ENCODE measurements at places on chromosomes 11 and 22.

DNA sequence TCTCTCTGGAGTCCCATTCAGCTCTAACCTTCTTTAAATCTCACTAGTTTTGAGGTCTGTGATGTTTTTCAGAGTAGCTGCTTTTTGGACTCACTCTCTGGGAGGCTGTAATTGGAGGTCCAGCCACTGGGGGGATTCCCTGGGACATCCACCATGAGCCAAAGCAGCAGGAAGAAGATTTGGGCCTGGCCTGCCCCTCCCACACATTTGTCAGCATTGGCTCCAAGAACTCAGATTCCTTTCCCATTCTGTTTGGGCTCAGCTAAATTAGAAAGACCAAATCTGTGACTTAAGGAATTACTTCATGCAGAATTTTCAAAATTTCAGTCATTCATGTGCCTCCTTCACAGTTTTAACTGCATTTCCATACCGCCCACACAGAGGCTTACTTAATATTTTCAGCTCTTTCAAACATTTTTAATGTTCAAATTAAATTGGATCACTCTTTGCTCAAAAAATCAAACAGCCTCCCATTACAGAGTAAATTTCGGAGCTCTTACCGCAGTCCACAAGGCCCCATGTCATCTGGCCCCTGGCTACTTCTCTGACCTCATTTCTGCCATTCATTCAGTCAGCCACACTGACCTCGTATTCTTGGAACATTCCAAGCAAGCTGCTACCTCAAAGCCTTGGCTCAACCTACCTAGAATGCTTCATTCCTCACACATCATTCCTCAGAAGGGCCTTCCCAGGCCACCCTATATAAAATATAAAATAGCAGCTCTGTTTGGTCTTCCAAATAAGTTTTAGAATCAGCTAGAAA lies 54.5 kb upstream of the RRAS2 start:
- no peak for DNase-seq

GRCh38 chr22:37354261-37354660 lies 72.0 kb downstream of the CYTH4 start:
- no peak for DNase-seq

- no peak for DNase-seq
These were observed 8.3 kb downstream of the SREBF2 start for GRCh38 chr22:41841085-41841712.

DNA sequence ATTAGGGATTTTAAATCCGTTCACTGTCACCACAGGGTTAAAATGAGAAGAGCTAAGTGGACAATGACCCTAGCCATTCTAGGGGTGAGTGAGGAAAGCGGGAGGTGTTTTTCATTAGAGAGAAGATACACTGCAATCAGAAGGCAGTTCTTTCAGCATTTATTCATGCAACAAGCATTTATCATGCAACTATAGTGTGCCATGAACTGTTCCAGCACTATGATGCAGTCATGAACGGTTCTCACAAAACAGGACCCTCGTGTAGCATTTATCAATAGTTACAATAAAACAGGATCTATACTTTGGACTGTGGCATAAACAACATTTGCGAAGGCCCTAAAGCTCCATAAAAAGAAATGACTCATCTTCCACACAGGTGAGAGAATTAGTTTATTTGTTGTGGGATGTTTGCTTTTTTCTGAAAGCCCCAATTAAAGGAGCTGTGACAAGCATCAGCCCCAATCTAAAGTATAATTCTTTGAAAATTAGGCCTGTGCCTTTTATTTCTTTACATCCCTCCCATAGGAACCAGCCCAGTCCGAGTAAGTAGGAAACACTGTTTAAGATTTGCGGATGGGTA lies 51.5 kb downstream of the PAMR1 start:
- no peak for DNase-seq

DNA sequence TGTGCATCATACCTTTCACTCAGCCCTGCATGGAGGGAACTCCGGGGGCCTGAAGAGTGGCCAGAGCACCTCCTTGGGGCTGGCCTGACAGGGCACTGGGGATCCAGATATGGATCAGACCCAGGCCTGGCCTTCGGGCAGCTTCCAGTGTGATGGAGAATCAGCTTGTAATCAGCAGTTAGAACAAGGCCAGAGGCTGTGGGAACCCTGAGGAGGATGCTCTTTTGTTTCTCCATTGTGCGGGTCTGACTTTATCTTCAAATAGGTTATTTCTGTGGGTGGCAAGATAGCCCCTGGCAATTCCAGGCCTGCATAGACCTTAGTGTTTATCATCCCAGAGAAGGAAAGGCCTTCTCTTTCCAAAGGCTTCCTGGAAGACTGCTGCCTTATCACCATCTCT lies 12.3 kb downstream of the DGAT2 start:
- no peak for DNase-seq

DNA sequence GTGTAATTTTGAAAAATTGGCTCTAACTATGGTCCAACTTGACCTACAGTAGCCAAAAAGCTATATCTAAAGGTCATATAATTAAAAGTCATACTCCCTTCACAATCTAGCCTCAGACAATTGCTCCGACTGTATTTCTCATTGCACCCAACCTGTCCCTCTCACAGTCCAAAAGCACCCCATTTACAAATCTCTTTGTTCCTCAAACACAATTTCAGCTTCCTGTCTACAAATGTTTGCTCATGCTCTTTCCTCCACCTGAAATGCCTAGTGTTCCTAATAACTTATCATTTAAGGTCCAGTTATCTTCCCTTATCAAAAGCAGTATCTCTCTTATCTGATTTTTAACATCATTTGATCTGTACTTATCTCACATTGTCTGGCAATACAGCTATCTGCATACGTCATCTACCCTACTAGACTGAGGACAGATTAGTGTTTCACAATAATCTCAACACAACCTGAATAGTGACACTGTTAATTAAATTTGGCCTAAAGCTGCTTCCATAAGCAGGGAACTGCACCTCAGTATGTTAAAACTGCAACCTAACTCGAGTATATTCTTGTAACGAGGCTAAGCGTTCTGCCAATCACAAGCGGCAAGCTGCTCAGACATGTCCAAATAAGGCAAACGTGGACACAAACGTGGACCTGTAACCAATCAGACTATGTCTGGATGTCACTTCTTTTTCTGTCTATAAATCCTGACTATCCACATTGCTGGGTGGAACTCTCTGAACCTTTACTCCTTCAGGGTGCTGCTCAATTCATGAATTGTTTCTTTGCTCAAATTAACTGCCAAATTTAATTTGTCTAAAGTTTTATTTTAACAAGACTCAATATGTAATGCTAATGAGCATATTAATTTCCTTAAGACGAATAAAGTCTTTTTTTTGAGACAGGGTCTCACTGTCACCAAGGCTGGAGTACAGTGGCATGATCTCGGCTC lies 15.9 kb downstream of the PICALM start:
- DNase-seq: no peak

DNA sequence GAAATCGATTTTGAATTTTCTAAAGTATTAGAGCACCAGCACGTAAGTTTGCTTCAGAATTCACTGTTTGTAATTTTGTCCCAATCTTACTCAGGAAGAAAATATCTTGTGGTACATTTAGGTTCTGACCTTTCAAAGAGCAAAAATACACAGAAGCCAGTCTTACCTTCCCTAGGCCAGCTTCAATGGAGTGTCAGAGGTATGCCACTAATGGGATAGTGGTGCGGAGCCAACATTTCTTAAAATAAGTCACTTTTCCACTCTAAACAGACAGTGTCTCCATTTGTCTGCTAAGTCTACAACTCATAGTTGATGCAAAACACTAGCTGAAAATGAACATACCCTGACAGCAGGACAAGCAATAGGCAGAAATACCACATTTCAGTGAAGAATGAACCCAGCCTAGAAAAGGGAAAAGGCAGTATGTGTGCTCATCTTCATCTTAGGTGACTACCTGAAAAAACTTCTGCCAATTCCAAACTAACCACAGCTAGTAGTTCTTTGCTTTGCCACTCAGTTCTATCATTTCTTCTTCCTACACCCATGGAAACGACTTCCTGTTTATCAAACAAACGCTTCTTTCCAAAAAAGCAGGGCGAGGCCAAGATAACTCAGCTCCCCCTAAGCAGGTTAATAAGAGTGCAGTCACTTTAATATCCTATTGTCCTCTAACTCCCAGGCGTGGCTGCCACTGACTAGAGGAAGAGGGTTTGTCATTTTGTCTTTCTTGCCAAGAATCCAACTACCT lies 94.0 kb upstream of the APOA1 start:
- no peak for DNase-seq

DNA sequence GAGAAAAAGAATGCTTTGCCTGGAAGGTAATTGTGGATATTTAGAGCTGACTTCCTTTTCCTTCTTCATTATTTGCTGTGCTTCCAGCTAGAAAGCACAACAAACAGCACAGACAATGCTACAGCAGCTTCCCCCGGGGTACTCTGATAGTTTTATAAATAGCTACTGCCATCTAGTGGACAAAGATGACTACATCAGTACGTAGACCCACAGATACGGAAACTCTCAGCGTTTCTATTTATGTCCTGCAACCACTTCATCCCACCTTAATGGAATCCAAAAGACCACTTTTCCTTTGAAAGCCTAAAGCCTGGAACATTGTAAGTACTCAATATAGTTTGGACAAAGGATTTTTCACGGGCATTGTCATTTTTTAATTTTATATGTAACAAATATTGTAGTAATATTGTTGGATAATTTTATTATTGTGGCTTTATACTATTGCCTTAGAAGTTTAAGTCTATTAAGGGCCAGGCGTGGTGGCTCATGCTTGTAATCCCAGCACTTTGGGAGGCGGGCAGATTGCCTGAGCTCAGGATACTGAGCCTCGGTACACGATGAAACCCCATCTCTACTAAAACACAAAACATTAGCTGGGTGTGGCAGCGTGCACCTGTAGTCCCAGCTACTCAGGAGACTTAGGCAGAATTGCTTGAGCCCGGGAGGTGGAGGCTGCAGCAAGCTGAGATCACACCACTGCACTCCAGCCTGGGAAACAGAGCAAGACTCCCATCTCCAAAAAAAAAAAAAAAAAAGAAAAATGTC lies 7.5 kb downstream of the HSPA8 start:
- no peak for DNase-seq

GRCh38 chr22:38967451-38968450 lies 10.3 kb downstream of the APOBEC3A start:
- no peak for DNase-seq

GRCh38 chr22:17387356-17387755 lies 18.1 kb downstream of the CECR2 start:
- no peak for DNase-seq

DNA sequence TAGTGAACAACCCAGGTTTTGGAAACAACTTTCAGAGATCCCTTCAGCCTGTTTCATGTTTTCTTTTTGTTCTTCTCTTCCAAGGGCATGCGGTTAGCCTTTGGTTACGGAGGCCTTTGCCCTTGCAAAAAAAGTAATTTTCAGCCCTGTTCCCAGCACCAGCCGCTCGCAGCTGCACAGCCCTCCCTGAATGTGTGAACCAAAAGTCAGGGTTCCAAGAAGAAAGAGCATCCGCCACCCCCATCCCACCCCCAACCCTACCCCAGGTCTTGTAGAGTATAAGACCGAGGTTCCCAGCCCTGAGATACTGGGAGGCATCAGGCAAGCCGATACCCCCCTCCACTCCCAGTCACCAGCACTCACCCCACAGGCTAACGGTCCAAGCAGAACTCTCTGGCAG lies 56.4 kb downstream of the IGLL1 start:
- DNase-seq: no peak

DNA sequence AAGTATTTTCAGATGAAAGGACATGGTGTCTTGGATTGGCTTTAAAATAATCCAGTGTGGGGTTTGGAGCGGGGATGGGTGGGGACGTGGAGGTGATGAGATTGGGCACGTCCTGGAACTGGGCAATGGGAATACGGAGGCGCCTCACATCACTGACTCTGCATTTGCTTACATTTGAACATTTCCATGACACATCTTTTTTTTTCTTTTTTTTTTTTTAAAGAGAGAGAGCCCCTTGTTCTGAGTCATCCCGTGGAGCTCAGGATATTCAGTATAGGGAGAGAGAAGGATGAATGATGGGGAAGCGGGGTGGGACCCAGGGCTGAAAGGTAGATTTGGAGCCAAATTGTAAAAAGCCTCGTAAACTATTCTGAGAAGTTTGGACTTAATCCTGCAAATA lies 142.7 kb downstream of the FBXO7 start:
- DNase-seq: no peak

DNA sequence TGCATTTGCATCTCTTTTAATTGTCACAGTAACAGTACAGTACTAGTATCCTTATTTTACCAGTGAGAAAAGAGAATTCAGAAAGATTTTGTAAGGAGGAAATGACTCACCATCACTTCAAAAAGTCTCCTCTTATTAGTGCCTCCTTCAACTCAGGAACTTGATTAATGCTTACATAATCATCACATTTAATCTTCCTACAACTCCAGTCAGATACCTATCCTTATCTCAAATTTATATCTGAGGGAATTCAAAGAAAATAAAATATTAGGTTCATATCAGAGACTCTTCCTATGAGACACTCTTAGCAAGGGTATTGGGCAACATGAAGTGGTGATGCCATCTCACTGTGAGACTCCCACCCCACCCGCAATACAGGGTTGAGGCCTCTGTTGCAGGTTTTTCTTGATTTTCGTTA lies 26.1 kb upstream of the CTSC start:
- no peak for DNase-seq

DNA sequence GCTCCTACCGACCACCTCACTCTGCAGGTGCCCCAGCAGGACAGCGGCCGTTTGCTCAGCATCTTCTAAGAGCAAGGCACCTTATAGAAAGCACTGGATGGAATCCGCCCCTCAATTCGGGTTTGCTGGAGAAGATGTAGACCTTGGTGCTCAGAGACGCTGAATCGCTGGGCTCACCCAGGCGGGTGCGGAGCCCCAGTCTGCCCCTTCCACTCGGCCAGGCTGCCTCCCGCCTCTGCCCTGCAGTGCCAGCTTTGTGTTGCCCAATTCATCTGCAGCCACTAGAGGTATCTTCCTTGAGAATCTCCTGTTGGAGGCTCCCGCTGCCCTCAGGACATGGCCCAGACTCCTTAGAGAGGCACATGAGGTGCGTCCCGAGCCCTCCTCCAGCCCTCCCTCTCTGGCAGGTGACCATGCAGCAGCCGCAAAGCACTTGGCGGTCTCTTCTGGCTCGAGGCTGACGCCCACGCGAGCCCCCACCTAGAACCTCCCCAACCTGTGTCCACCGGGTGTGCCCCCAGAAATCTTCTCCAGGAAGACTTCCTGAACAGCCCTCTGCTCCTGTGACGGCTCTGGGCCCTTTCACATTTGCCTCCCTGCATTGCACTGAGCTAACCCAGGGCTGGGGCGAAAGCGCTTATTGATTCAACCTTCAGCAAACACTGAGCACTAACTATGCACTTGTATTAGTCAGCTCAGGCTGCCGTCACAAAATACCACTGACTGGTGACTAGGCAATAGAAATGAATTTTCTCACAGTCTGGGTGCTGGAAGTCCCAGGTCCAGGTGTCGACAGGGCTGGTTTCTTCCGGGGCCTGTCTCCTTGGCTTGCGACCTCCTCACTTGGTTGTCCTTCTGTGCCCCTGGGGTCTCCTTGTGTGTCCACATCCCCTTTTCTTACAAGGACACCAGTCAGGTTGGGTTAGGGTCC lies 117.5 kb downstream of the WNT7B start:
- DNase-seq: no peak

- no peak for DNase-seq
These were observed at the start of gene SLC5A12 for GRCh38 chr11:26721948-26722475. SLC5A12 (minus strand) TSS chr11:26722060; CDS start chr11:26721714, 346 bp downstream.

- no peak for DNase-seq
These were observed 36.6 kb upstream of the FEZ1 start for GRCh38 chr11:125532668-125533067.

Measured in activated T-cell treated with anti-CD3 and anti-CD28 coated beads for 1 hour (primary cell).